Testis (tissue), 5 donors: ENCODE measurements at places on chromosomes 2 and 18. TPM values are rescaled to one million over a fixed set of nuclear protein-coding genes. Genes with fewer than 3 reads are reported as not detected.
A peak's percentile ranks its signal among the peaks of the same experiment; 100 is the strongest.

Gene CRYGB
- not detected for polyA plus RNA-seq

Gene ICA1L
- 18.9 TPM for polyA plus RNA-seq

Gene CLEC4F
- polyA plus RNA-seq = 2.6 TPM

Gene M1AP
- polyA plus RNA-seq = 21.4 TPM

Gene SPP2
- polyA plus RNA-seq = not detected

- H3K4me3 ChIP-seq = no peak overlapping the region
- H3K27ac ChIP-seq = no peak overlapping the region
- H3K4me1 ChIP-seq = no peaks in the 10 kb centered on the region
Measured at GRCh38 chr18:64807560-64807959, 658.7 kb upstream of the LINC00305 start.

GRCh38 chr2:169159686-169160085 lies 90.3 kb downstream of the DHRS9 start:
- H3K4me1 ChIP-seq = no peaks in the 10 kb centered on the region
- H3K4me3 ChIP-seq = no peak overlapping the region
- no peaks in the 10 kb centered on the region for H3K27me3 ChIP-seq
- H3K27ac ChIP-seq = no peak overlapping the region

Gene SCYGR4
- polyA plus RNA-seq = not detected

- H3K36me3 ChIP-seq = no peaks in the 10 kb centered on the region
- H3K4me3 ChIP-seq = no peak overlapping the region
- H3K27ac ChIP-seq = no peak overlapping the region
- no peaks in the 10 kb centered on the region for H3K27me3 ChIP-seq
- no peaks in the 10 kb centered on the region for H3K4me1 ChIP-seq
Measured at GRCh38 chr2:175889701-175890302, 112.3 kb downstream of the LNPK start.

GRCh38 chr2:157596992-157597681 lies 31.5 kb downstream of the ACVR1C start:
- H3K4me3 ChIP-seq = no peak overlapping the region
- no peaks in the 10 kb centered on the region for H3K4me1 ChIP-seq
- DNase-seq = peak; percentile 29
- no peak overlapping the region for H3K27ac ChIP-seq

Gene GPR55
- 12.3 TPM for polyA plus RNA-seq

GRCh38 chr2:177030451-177031105 lies 182.0 kb upstream of the HNRNPA3 start:
- no peaks in the 10 kb centered on the region for H3K4me1 ChIP-seq
- no peaks in the 10 kb centered on the region for H3K27me3 ChIP-seq
- no peaks in the 10 kb centered on the region for H3K36me3 ChIP-seq
- DNase-seq = no peak
- no peak overlapping the region for H3K27ac ChIP-seq
- no peak overlapping the region for H3K4me3 ChIP-seq

- H3K27ac ChIP-seq = no peak overlapping the region
- no peaks in the 10 kb centered on the region for H3K36me3 ChIP-seq
- DNase-seq = no peak
- H3K27me3 ChIP-seq = no peaks in the 10 kb centered on the region
- no peak overlapping the region for H3K4me3 ChIP-seq
Measured at GRCh38 chr2:234710587-234710986, 213.7 kb upstream of the ARL4C start.

GRCh38 chr2:69804416-69804815 lies 25.0 kb upstream of the GMCL1 start:
- no peak for DNase-seq
- no peaks in the 10 kb centered on the region for H3K27me3 ChIP-seq
- no peaks in the 10 kb centered on the region for H3K36me3 ChIP-seq
- H3K4me1 ChIP-seq = no peaks in the 10 kb centered on the region
- no peak overlapping the region for H3K4me3 ChIP-seq

- H3K4me3 ChIP-seq = no peak overlapping the region
- DNase-seq = no peak
- H3K4me1 ChIP-seq = peaks cover 6% of the 10 kb centered on the region
- no peaks in the 10 kb centered on the region for H3K36me3 ChIP-seq
- no peak overlapping the region for H3K27ac ChIP-seq
Measured at GRCh38 chr18:76347341-76347740, 147.7 kb downstream of the ZNF516 start.

Gene GRHL1
- polyA plus RNA-seq = 4.6 TPM

GRCh38 chr2:216922175-216922780 lies 62.4 kb upstream of the TNP1 start:
- no peaks in the 10 kb centered on the region for H3K27me3 ChIP-seq
- H3K27ac ChIP-seq = no peak overlapping the region
- no peaks in the 10 kb centered on the region for H3K4me1 ChIP-seq
- H3K36me3 ChIP-seq = no peaks in the 10 kb centered on the region
- DNase-seq = no peak
